ENCODE measurements at places on chromosomes 3 and 15.

- no peak for DNase-seq
Observed at GRCh38 chr3:137763594-137763938, 549 bp upstream of the SOX14 start.

DNA sequence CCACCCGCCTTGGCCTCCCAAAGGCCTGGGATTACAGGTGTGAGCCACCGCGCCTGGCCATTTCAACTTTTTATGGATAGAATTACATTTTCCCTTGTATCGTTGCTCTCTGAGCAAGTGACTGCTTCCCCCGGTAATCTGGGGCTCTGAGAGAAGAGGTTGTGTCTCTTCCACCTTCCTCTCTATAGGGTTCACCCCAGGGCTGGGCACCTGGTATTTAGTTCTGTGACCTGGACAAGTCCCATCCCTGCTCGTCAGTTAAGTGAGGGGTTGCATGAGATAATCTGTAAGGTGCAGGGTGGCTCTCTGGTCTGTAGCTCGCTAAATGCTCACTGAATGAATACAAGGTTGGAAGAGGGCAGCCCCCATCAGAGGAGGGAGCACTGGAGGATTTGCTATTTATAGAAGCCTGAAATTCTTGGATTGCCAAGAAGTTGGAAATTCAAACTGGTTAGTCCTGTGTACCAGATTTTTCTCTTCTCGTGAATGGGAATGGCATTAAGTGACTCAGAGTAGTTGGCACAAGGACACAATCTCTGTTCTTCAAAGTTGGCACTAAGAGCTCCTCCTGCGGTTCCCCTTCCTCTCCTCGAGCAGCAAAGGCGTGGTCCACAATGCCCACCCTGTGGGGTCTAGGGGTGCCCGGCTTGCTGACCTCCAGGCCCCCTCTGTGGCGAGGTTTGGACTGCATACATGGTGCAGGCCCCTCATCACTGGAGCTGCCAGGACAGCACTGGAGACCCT lies 68.1 kb upstream of the DLG1 start:
- DNase-seq: peak; percentile 32

GRCh38 chr3:12286927-12287726 lies 1.7 kb upstream of the PPARG start:
- DNase-seq: no peak

GRCh38 chr3:184822654-184823053 lies 10.7 kb downstream of the VPS8 start:
- no peak for DNase-seq

DNA sequence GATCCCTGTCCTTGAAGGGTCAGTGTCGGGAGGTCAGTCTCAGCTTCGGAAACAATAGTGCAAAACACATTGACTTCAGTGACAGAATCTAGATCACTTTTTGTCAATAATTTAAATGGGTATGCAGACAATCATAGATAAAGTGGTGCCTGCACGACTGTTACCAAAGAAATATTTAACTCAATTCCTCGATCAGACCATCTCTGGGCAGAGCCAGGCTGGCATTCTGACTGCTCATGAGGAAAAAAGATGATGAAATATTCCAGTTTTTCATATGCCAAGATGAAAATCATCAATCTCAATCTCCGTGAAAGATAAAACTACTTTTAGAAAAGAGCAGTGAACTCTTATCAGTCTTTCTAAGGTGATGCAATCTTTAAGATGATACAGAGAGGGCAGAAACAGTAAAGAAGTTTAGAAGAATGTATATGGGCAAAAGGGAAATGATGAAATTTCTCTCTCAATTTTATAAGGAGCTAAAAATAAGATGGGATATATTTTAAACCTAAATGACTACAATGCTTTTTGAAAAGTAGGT lies 169.9 kb downstream of the WDR72 start:
- DNase-seq: no peak

GRCh38 chr3:15690230-15690629 lies 88.7 kb downstream of the BTD start:
- DNase-seq: no peak

GRCh38 chr3:40852712-40853111 lies 328.0 kb downstream of the ZNF621 start:
- DNase-seq: no peak

DNA sequence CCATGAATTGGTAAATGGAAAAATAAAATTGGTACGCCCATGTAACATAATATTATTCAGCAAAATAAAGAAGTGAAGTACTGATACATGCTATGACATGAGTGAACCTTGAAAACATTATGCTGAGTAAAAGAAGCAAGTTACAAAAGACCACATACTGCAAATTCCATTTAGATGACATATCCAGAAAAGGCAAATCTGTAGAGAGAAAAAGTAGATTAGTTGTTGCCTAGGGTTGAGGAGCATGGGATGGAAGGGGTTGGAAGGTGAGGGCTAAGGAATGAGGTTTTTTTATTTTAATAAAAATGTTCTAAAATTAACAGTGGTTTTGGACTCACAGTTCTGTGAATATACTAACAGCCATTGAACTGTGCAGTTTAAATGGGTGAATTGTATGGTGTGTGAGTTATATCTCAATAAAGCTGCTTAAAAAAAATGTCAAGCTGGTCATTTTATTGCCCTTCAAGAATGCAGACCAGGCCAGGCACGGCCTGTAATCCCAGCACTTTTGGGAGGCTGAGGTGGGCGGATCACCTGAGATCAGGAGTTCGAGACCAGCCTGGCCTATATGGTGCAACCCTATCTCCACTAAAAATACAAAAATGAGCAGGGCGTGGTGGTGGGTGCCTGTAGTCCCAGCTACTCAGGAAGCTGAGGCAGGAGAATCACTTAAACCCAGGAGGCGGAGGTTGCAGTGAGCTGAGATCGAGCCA lies 8.1 kb upstream of the DLG1 start:
- DNase-seq: no peak

- DNase-seq: no peak
Observed at GRCh38 chr3:13251166-13251903, 168.8 kb downstream of the NUP210 start.

- DNase-seq: no peak
Observed at GRCh38 chr3:121592856-121593702, at the start of gene FBXO40. FBXO40 (plus strand) TSS chr3:121593379; CDS start chr3:121620576, 27,197 bp downstream.

- DNase-seq: no peak
Observed at GRCh38 chr3:17258823-17259436, 374.2 kb downstream of the PLCL2 start.

DNA sequence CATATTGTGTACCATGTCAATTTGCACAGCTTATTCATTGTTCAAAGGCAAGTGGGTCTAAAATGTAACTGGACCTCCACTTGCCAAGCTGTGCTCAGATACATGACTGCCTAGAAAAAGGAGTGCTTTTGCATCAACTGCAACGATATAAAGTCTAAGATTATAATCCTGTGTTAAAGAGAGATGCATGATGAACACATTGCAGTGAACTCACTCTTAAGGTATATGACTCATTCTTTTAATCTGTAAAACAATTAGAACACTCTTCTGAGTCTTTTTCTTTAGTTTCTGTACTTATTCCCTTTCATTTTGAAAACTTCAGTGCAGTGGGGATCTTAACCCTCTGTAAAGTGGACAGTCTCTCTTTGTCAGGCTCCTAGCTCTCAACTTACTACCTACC lies 982.8 kb downstream of the ROBO1 start:
- no peak for DNase-seq

DNA sequence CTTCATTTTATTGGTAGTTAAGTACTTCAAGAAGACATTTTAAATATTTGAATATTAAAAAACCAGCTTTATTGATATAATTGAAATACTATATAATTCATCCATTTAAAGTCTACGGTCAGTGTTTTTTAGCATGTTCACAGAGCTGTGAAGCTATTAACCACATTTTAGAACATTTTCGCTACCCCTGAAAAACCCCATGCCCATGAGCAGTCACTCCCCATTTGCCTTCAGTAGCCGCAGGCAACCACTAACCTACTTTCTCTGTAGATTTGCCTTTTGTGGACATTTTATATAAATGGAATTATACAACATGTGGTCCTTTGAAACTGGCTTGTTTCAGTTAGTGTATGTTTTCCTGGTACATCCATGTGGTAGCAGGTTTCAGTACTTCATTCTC lies 55.7 kb downstream of the GPR171 start:
- DNase-seq: no peak

DNA sequence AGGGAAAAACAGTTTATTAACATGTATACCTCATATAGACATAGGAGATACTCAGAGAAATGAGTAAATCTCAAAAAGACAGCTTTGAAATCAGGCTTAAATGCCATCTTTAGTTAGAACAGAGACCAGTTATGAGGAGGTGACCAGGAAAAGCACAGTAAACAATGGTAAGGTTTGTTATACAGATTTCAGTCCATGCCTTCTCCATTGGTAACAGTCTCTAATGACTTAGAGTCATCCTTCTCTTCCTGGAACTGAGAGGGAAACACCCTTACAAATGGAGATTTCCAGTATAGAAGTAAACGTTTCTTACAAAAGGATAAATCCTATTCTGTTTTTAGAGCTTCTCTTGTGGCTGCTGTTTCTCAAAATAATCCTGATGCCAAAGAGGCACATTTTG lies 476.3 kb upstream of the NAALADL2 start:
- no peak for DNase-seq

DNA sequence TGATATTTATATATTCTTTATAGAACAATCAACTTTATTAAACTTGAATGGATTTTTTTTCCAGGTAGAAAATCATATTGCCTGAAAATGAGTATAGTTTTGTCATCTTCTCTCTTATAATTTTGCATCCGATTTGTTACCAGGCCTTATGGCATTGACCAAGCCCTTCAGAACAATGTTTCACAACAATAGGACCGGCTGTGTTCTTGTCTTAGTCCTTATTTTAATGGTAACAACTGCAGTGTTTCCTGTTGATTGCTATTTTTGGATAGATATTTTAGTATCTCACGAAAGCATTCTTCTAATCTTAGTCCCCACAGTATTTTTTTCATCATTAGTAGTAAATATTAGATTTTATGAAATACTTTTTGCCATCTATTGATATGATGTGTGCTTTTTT lies 88.1 kb upstream of the ANKRD34C start:
- no peak for DNase-seq

DNA sequence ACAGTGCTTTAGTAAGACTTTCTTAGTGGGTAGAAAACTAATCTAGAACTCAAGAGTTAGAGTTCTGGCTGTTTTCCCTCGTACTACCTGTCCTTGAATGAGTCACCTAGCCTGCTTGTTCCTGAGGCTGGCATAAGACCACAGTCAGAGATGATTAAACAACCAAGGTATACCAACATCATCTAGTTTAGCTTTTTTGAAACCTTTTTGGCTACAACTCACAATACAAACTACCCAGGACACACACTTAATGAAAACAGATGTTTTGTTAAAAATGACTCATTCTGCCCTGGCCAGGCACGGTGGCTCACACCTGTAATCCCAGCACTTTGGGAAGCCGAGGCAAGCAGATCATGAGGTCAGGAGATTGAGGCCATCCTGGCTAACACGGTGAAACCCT lies 4.6 kb downstream of the MCCC1 start:
- no peak for DNase-seq

GRCh38 chr3:177471733-177472480 lies 274.6 kb upstream of the TBL1XR1 start:
- DNase-seq: no peak

DNA sequence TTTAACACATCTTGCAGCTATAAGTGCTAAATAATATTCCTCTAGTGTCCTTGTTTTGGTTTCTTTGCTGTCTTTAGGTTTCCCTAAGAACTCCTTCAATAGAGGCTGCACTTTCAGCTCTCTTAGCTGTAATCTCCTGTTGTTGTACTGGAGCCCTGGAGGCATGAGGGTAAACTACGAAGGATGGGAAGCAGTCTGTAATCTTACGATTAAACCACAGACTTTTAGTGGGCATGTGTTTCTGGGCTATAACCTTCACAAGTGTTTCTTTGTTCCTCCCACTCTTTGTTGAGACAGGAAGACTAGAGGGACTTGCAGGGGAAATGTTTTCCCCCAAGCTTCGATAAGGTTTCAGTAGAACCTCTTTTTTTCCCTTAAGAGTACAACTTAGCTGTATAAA lies 1058.1 kb downstream of the NSUN3 start:
- DNase-seq: no peak

- no peak for DNase-seq
Observed at GRCh38 chr3:126797563-126797962, 93.5 kb downstream of the CHCHD6 start.

DNA sequence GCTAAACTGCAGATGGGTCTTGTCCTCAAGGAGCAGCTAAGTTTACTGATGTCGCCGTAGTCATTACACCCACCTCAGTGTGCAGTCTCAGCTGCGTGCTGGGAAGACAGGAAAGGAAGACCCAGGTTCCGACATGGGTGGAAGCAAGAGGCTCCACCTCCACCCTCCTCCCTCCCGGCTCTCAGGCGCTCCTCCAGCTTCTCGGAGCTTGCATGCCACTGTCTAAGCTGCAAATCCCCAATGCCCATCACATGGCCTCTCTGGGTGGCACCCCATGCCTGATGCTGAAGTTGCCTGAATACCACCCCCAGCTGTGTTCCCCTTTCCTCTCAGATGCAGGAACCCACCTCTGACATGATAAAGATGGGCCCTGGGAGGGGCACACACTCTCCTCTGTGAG lies 58.5 kb downstream of the MGLL start:
- no peak for DNase-seq

- no peak for DNase-seq
Observed at GRCh38 chr3:45097296-45097883, 48.8 kb downstream of the CDCP1 start.

DNA sequence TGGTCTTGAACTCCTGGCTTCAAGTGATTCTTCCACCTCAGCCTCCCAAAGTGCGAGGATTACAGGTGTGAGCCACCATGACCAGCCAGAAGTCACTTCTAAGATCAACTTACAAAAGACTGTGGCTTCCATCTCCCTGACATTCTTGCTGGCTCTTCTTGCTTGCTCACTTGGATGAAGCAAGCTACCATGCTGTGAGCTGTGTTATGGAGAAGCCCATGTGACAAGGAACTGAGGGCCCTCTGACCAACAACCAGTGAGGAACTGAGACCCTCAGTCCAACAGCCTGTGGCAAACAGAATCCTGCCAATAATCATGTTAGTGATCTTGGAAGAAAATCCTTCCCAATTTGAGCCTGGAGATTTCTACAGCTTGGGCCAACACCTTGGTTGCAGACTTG lies 7.2 kb upstream of the VPS8 start:
- DNase-seq: no peak

DNA sequence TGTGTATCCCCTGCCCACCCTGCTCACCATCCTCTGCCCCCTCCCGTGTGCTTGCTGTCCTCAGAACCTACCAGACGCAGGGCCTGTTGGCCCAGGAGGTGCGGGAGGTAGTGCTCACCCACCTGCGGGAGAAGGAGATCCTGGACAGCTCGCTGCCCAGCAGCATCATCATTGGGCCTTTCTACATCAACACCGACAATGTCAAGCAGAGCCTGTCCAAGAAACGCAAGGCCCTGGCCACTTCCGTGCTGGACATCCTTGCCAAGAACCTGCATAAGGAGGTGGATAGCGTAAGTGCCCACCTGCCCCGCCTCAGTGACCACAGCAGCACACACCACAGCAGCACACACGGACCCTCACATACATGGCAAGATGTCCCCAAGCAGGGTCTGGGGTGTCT lies 33.0 kb downstream of the DNAH1 start:
- no peak for DNase-seq

- DNase-seq: peak; percentile 76
Observed at GRCh38 chr3:32296251-32297204, 58.0 kb downstream of the CMTM8 start.

GRCh38 chr3:23696842-23697241 lies 108.9 kb upstream of the UBE2E1 start:
- DNase-seq: no peak

- DNase-seq: no peak
Observed at GRCh38 chr3:128014548-128014947, 37.7 kb upstream of the SEC61A1 start.

- no peak for DNase-seq
Observed at GRCh38 chr3:127777921-127778656, 44.2 kb downstream of the MGLL start.

Data from sigmoid colon (tissue), 7 donors.